Transverse colon (tissue), 4 donors: ENCODE measurements at places on chromosomes 13 and 19. TPM values are rescaled to one million over a fixed set of nuclear protein-coding genes. Genes with fewer than 3 reads are reported as not detected.

Gene DCT
- total RNA-seq, result not detected

DNA sequence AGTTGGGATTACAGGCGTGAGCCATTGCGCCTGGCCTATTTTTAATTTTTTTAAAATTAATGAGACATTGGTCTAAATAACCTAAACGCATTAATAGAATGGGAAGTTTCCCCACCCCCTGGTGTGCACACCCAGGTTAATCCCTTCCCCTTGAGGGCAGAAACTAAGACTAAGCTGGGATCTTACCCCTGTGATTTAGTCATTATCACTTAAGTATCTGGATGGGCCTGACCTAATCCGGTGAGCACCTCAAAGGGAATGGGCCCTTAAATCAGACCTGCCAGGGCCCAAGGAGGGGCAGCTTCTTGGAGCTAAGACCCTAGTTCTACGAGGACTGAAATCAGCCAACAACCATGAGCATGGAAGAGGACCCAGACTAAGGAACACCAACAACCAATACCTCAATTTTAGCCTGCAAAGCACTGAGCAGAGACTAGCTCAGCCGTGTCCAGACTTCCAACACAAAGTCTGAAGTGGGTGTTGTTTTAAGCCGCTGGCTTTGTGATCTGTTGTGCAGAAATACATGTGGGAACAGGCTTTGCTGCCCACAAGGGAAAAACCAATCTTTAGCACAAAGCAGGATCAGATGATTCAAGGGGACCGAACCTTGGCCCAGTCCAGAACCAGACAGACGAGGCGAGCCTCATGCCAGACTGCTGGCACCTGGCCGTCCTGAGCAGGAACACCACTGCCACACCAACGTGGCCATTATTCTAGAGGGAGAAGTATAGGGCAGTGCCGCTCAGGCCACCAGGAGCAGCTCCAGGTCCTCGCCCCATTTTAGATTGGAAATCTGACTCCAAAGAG, 7.1 kb downstream of the UBE2S start:
- no peak overlapping the region for H3K27ac ChIP-seq
- peaks cover 18% of the 10 kb centered on the region for H3K36me3 ChIP-seq
- no peak for DNase-seq
- H3K4me1 ChIP-seq, result no peaks in the 10 kb centered on the region
- no peaks in the 10 kb centered on the region for H3K27me3 ChIP-seq
- no peak overlapping the region for H3K4me3 ChIP-seq

GRCh38 chr13:99614465-99614885, 113.2 kb downstream of the TM9SF2 start:
- H3K27ac ChIP-seq, result no peak overlapping the region
- DNase-seq, result peak; percentile 25
- no peaks in the 10 kb centered on the region for H3K36me3 ChIP-seq
- no peaks in the 10 kb centered on the region for H3K27me3 ChIP-seq
- H3K4me1 ChIP-seq, result no peaks in the 10 kb centered on the region
- H3K4me3 ChIP-seq, result no peak overlapping the region

GRCh38 chr13:95112883-95113282, 188.4 kb downstream of the ABCC4 start:
- H3K4me1 ChIP-seq, result no peaks in the 10 kb centered on the region
- no peak for DNase-seq
- no peaks in the 10 kb centered on the region for H3K27me3 ChIP-seq
- H3K4me3 ChIP-seq, result no peak overlapping the region
- no peak overlapping the region for H3K27ac ChIP-seq
- no peaks in the 10 kb centered on the region for H3K36me3 ChIP-seq

- no peaks in the 10 kb centered on the region for H3K36me3 ChIP-seq
- DNase-seq, result peak; percentile 25
- no peak overlapping the region for H3K4me3 ChIP-seq
- no peak overlapping the region for H3K27ac ChIP-seq
Observed at GRCh38 chr13:92355213-92355612, 871.4 kb upstream of the GPC6 start.
